ENCODE measurements at places on chromosomes 16 and 17.

- DNase-seq: no peak
Measured at GRCh38 chr16:23232806-23233205, 50.3 kb downstream of the SCNN1G start.

DNA sequence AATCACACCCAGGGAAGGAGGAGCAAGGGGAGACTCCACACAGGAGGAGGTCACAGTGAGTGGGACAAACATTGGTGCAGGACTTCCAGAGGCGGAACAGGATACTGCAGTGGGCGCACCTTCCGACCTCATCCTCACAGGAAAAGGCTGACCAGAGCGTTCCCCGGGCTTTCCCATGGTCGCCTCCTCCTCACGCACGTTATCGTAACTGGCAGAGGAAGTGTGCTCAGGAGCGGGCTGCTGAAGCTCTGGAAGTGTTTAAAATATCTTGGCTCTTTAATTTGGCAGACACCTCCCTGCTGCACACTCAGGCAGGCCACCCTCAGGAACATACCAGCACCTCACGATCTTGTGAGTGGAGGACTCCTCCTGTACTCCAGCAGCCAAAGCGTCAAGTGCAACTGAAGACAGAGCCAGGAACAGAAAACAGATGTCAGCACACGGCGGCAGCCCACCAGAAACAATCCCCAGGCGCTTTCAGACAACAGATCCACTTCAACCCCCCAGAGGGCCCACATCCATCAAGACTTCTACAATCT, 17.5 kb downstream of the FANCA start:
- no peak for DNase-seq

- DNase-seq: no peak
Measured at GRCh38 chr16:82641336-82641984, 14.7 kb downstream of the CDH13 start.

GRCh38 chr17:13209081-13209480, 191.3 kb upstream of the ELAC2 start:
- no peak for DNase-seq

DNA sequence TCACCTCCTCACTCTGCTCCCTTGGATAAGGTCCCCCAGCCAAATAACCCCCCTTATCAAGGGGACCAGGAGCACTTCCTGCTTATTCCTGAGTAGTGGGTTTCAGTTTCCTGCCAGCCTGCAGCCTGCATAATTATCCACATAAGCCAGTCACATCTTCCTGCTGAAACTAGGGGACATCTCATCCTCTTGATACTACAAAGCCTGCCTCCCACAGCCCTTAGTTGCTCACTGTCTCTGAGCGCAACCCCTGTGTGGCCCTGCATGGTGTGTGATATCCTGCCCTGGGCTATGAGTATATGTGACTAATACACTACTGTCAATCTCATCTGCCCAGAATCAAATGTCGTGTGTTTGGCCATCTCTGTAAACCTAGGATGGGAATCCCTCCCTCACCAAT, 8.0 kb upstream of the XYLT2 start:
- no peak for DNase-seq

DNA sequence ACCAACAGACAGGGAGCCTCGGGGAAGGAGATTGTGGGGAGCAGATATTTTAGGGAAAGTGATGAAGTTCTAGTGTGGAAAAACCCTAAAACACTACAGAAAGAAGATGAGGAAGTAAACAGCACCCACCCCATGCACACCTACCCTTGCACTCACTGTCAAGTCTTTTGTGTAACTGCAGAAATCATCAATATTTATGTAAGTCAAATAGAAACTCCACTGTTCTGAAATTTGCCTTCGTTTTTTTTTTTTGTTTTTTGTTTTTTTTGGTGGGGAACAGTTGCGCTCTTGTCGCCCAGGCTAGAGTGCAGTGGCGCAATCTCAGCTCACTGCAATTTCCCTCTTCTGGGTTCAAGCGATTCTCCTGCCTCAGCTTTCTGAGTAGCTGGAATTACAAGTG, 273.4 kb downstream of the CPPED1 start:
- no peak for DNase-seq

DNA sequence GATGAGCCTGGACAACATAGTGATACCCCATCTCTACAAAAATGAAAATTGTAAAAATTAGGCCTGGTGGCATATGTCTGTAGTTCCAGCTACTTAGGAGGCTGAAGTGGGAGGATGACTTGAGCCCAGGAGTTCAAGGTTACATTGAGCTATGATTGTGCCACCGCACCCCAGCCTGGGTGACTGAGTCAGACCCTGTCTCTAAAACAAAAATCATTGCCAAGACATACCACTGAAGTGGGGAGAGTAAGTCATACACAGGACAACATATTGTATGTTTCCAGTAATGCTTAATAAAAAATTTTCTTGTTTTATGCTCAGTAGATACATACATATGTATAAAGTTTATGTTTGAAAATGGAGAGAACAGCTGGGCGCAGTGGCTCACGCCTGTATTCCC, 39.2 kb downstream of the NDE1 start:
- DNase-seq: no peak

GRCh38 chr16:57384248-57385070, 12.2 kb downstream of the CX3CL1 start:
- DNase-seq: no peak

DNA sequence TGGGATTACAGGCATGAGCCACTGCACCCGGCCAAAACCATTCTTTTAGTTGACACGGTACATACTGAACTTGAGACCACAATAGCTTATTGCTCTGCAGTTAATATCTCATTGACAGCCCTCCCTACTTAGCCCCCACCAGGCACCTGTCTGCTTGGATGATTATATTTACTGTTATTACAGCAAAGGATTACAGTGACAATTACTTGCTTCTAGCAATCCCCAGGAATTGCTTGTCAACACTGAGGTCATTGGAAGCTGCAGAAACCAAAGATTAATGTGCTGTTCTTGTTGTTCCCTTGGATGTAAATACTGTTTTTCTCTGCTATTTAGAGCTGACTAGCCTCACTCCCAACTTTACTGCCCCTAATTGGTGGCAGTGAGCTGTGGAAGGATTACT, 211.2 kb downstream of the LGALS9B start:
- no peak for DNase-seq

DNA sequence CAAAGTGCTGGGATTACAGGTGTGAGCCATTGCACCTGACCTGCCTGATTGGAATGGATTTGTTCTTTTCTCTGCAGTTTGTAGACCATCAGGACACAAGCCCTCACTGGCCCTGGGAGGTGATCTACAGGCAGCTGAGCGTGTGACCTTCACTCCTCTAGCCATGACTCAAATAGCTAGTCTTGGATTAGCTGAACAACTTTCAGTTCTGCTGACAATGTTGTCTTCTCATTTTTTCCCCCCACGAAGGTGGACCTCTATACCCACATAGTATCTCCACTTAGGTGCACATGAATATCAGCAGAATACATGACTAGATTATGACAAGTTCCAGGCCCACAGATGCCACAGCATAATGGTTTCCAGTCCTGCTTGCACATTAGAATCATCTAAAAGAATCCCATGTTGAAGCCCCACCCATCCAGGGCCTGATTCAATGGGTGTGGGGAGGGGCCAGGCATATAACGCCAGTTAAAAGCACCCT, 36.8 kb downstream of the HS3ST3B1 start:
- DNase-seq: no peak

DNA sequence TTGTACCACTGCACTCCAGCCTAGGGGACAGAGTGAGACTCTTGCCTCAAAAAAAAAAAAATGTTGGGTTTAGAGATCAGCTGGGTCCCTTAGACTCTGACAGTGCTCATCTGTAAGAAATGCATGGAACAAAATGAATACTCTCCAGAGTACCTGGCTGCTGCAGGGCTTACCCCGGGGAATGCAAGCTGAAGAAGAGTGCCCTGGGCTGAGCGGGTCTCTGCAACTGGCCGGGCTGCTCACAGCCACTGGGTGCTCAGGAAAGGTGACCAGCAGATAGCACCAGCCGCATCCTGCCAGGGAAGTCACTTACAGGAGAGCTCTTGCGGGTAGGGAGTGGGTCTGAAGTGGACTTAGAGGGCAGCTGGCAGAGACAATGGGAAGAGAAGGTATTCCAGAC, 82.1 kb downstream of the GAS7 start:
- no peak for DNase-seq

- DNase-seq: no peak
Measured at GRCh38 chr17:77491921-77492445, 351.2 kb downstream of the SEC14L1 start.

DNA sequence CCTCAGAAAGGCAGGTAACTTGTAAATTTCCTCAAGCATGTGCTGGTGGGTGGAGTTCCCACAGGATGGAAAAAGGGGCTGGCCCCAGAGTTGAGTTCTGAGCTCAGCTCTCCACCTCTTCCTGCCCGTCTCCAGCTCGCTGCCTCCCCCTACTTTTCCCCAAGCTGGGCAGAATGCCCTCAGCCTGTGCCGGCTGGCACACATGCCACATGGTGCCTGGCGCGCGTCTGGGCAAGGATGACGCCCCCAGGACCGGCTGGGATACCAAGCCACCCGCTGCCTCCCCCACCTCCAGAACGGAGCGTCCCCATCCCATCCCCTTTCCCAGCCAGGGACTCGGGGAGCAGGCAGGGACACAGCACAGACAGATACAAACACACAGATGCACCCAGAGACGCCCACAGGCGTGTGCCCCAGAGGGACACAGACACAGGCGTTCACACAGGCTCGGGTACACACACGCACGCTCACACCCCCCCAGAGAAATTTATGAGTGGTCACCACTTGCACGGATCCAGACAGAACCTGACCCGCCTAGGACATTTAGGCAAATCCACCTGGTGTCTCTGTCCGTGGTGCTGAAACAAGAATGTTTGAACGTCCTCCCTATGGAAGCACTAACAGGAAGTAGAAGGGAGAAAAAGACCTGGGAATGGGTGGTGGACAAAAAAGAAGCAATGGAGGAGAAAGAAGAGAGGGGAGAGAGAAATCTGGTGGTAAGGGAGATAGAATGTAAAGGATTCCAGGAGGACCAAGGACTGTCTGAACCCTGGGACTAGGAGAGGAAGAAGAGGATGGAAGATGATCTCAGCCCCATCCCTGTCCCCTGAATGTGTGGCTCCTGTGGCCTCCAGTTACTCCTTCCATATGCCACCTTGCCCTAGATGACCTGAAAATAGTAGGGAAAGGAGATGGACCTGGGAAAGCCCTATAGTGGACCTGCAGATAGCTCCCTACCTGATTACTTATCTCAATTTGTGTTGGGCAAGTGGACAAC, 15.5 kb downstream of the NEUROD2 start:
- DNase-seq: no peak

DNA sequence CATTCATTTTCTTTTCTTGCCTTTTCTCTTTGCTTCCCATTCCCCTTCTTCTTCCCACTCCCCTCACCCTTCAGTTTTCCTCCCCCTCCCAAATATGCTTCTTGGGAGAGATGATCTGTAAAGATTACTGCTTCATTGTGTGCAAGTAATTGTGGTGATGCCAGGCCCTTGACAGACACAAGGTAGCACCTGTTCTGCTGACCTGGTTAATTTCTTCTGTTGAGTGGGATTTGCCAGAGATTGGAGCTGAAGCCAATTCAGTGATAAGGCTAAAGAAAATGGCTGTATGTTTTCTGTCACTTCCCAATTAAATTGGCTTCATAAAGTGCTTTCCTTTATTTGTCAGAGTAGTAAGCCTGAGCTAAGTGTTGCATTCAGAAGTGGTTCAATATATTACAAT, 44.5 kb downstream of the AATF start:
- DNase-seq: no peak

DNA sequence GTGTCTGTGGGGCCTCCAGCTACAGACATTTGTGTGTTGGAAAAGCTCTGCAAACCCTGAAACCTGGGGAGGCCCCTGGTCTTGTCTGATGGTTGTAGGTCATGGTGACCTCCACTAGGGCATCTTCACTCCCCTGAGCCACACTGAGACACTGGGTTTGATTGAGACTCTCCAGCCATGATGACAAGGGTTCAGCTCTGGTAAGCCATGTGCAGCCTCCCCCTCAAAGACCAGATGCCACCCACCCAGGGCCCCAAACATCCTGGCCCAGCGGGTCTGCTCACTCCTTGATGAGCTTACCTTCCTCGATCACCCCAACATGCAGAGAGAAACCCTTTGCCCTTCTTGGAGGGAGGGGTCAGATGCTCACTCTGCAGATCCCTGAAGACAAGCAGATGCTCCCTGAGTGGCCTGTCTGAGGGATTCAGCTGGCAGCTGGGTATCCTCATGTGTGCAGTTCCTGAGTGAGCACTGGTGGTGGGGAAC, 101.6 kb downstream of the METRNL start:
- DNase-seq: no peak

DNA sequence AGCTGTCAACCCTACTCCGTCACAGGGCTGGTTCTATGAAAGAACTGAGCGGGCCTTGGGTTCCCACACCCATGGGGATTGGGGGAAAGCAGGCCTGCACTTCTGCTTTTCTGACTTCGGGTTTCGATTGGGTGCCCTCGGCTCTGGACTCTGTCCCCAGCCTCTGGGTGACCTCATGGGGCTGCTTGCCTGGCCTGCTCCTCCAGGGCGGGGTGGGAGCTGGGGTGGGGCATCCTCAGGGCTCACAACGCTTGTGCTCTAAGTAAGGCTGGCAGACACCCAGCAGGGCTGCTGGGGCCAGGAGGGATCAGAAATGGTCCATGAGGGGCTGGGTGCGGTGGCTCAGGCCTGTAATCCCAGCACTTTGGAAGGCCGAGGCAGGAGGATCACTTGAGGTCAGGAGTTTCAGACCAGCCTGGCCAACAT, 19.2 kb downstream of the ARHGAP27 start:
- no peak for DNase-seq

All from stimulated activated CD4-positive, alpha-beta T cell treated with anti-CD3 and anti-CD28 coated beads, Interleukin-1b, Interleukin-23, amount 100 ng/mL, for 1 hour (primary cell).